ENCODE measurements at places on chromosomes 3 and 15.
A peak's percentile ranks its signal among the peaks of the same experiment; 100 is the strongest.

DNA sequence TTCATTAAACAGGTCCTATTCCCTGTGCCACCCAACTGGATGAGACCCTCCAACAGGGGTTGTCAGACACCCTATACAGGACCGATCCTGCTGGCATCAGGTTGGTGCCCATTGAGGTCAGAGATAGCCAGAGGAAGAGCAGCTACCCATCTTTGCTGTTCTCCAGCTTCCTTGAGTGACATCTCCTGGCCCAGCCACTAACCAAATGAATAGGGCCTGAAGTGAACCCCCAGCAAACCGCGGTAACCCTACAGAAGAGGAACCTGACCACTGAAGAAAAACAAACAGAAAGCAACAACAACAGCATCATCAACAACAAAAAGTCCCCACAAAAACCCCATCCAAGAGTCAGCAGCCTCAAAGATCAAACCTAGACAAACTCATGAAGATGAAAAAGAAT, 133.6 kb upstream of the ARPP21 start:
- no peak for DNase-seq

GRCh38 chr3:40979962-40980361, 219.3 kb upstream of the CTNNB1 start:
- no peak for DNase-seq

DNA sequence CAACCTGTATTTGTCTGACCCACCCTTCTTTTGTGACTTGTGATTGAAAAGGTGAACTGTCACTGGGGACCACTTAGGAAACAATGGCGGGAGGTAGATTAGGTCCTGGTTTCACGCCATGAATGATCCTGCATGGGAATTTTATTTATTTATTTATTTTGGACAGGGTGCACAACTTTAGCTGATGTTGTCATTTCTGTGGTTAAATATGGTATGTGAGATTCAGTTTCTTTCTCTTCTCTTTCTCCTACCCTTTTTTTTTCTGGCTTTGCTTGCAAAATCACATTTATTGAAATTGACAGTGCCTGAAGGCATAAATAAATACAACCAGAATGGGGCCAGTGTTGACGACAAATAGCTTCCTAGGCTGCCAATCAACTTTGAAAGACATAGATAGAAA, 18.0 kb upstream of the HTR3E start:
- no peak for DNase-seq

DNA sequence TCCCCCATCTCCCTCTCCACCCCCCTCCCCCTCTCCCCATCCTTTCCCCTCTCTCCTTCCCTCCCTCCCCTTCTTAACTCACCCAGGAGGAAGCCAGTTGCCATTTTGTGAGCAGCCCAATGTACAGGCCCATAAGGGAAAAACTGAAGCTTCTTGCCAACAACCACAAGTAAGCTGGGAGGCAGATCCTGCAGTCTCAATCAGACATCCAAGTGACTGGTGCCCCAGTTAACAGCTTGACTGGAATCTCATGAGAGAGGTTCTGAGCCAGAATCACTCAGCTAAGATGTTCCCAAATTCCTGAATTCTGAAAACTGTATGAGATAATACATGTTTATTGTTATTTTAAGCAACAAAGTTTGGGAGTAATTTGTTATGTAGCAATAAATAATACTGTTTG, 90.7 kb downstream of the C3orf70 start:
- no peak for DNase-seq

DNA sequence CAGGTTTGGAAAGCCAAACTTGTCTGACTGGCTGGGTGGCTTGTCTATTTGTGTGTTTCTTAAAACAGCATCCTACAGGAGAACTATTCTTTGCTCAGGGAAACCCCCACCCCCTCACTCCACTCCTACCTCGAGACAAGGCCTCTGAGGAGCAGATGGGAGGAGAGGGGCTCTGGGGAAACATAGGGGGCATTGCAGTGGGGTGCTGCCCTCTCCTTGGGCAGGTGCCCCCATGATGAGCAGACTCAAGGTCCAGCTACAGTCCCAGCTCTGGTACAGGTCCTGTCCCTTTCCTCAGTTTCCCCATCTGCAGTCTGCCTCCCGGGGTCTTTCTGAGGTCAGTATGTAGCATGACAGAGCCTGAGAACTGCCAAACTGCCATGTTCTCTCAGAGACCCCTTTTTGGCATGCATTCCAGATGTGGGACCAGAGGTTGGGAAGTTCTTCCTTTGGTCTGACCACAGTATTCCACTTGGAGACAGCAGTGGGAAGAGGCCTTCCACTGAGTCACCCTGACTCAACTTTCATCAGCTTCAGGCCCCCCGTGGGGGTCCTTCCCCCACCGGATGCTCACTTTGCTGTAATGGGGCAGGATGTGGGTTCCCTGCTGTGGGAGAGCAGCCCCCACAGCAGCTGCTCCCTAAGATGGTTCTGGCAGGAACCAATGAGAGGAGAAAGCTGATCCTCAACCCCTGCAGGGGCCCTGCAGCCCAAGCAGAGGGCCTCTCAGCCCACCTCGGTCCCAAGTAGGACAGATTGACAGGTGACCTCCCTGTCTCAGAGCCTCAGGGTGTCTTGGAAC, 32.3 kb upstream of the CYP11A1 start:
- peak; percentile 19 for DNase-seq

DNA sequence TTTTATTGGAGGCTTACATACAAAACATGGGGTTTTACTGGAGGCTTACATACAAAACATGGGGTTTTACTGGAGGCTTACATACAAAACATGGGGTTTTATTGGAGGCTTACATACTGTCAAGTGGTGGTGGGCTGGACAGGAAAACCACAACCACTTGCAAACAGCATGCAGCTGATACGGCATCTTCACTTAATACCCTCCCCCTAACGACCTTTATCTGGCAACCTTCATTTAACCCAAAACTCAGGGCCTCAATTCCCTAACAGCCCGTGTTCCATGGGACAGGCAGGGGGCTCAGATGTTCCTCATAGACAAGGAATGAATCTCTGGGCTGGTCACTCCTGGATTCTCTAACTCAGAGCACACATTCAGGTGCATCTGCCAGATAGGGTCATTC, 137.1 kb downstream of the CD47 start:
- no peak for DNase-seq

DNA sequence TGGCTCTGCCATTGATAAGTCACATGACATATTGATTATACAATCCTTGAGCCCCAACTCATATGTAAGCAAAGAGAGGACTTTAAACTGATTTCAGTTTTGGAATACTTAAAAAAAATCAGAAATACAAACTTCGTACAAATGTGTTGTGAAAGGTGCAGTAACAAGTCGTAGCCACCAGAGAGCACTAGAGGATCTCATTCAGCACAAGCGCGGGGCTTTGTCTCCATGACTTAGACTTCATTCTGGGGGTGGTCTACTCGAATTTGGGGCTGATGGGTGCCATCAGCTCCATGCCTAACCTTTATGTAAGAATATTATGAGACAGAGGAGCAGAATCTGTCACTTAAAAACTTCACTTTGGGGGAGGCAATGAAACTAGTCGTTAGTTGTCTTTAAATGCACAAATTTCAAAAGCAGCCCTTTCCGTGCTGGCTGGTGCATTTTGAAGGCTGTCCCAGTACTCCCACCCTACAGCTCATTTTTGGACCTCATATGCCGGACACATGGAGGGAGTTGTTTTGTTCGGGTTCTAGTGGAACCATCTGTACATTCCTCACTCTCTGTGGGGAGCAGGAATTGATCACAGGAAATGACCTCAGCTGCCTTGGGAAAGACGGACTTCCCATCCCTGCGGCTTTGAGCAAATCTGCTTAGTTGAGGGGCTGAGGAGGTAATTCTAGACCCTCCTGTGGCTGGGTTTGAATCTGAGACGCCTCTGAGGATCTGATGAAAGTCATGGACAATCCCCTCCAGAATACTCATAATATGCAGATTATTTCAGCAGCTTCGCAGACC, 27.5 kb upstream of the MASP1 start:
- DNase-seq: no peak

- DNase-seq: no peak
Observed at GRCh38 chr3:183896610-183897009, 11.9 kb upstream of the PARL start.

GRCh38 chr3:196272826-196273225, 14.7 kb downstream of the PCYT1A start:
- no peak for DNase-seq

- no peak for DNase-seq
Observed at GRCh38 chr3:189726277-189726676, 95.1 kb downstream of the TP63 start.

- DNase-seq: no peak
Observed at GRCh38 chr15:86446253-86446640, 366.6 kb downstream of the AGBL1 start.

- DNase-seq: peak; percentile 68
Observed at GRCh38 chr15:52021128-52021671, 2.2 kb downstream of the MAPK6 start.

- DNase-seq: no peak
Observed at GRCh38 chr15:101437618-101438481, 51.7 kb downstream of the PCSK6 start.

GRCh38 chr3:54931182-54931581, 3.3 kb upstream of the LRTM1 start:
- no peak for DNase-seq

Data from stimulated activated naive CD4-positive, alpha-beta T cell treated with Interleukin-2 at 50 U/mL for 16 hours (primary cell).